ENCODE measurements at places on chromosomes 2 and 18.

GRCh38 chr18:44805176-44805575, 124.5 kb downstream of the SETBP1 start:
- DNase-seq: no peak

DNA sequence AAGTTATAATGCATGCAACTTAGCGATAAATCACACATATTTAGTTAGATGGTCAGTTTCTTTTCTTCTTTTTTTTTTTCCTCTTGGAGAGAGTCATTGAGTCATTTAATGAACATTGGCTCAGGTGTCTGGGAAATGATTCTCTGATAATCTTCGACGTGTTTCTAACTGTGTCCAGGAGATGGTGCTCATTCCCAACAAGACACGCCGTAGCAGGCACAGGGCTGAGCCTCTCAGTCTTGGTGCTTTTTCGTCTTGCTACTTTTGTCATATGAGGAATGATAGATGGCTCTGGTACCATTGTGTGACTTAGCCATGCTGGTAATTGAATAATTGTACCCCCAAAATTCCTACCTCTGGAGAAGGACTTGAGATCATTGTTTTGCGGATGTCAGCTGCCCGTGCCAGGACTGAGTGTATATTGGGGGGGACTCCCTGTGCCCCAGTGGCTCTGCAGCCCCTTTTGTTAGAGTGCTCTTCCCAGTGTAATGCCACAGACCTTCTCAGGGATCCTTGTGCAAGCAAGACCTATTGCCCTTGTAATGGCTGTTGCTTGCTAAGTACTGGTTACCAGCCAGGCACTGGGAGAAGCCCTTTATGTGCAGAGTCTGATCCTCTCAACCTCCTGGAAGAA, 107.6 kb upstream of the CYRIA start:
- no peak for DNase-seq

GRCh38 chr18:31072175-31072574, 29.6 kb upstream of the DSC3 start:
- no peak for DNase-seq

- no peak for DNase-seq
These were observed 50.7 kb upstream of the B3GNT7 start for GRCh38 chr2:231344851-231345250.
